Fibroblast of skin of right biceps (primary cell): ENCODE measurements at places on chromosomes 16 and 17.

GRCh38 chr16:84950906-84951305, 60.4 kb downstream of the ZDHHC7 start:
- peak; percentile 27 for DNase-seq

- DNase-seq, result no peak
Measured at GRCh38 chr16:4987580-4988374, 29.6 kb downstream of the SEC14L5 start.

DNA sequence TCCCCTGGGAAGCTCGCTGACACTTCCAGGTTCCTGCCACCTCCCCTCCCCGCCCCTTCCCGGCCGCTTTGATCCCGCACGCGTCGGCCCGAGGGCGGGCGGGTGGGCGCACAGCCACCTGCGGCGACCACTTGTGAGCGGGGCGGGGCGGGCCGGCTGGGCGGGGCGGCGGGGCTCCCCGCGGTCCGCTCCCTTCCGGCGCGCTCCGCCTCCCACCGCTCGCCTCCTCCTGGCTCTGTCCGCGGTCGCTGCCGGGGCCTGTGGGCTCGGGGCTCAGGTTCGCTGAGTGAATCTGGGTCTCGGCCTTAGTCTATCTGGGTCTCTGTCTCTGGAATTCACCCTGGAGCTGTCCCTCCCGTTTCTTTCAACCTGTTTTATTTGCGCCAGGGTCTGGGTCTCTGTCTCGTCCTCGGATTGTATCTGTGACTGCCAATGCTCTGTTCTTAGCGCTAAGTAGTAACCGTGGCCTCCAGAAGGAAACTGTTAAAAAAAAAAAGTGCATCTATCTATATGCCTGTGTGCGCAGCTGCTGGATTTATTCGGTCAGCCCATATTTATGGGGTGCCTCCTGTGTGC, 2.7 kb upstream of the HES7 start:
- peak; percentile 40 for DNase-seq

DNA sequence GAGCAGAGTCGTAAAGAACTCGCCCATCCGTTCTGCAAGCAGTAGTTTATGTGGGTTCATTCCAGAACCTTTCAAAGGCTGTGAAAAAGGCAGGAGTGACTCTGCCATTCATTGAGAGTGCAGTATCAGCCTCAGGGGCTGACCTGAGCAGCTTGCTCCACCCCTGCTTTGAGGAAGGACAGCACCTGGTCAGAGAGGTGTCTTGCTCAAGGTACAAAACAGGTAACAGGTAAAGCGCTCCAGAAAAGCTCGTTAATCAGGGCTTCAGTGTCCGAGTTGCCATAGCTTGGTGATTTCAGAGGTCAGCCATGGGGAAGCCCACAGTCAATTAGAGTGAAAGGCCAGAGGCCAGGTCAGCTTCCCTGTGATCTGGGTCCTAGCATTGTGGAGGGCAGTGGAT, 251.1 kb downstream of the ABCC12 start:
- no peak for DNase-seq

DNA sequence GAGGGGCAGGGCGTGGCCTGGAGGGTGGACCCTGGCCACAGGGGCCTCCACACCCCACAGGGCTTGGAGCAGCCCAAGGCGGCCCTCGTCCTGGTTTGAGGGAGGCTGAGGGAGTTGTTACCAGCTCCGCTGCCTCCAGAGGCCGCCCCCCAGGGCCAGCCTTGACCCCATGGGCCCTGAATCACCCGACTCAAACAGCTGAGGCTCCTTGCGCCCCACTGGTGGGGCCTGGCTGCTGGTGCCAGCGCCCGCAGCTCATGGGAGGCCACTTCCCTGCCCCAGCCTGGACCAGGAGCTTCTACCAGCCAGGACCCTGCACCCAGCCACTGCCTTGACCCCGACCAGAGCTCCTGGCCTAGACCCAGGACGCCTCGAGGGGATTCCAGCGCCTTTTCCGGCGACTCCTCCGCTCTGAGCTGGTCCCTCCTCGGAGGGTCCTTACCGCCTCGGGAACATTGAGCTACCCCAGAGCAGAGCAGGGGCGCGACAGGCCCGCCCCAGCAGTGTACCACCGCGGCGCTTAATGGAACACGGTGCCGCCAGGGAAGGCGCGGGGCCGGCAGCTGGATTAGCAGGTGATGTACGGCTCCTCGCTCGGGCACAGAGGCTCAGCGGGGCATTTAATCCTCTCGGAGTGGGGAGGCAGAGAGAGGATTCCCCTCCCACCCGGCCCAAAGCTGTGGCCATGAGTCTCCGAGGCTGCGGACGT, 37.2 kb downstream of the GSE1 start:
- DNase-seq, result no peak

GRCh38 chr16:89368604-89369249, 121.6 kb downstream of the ANKRD11 start:
- DNase-seq, result no peak

- no peak for DNase-seq
Measured at GRCh38 chr17:79779661-79780365, 1.9 kb downstream of the CBX2 start.

- peak; percentile 63 for DNase-seq
Measured at GRCh38 chr16:27242868-27243590, 25.5 kb downstream of the NSMCE1 start.

DNA sequence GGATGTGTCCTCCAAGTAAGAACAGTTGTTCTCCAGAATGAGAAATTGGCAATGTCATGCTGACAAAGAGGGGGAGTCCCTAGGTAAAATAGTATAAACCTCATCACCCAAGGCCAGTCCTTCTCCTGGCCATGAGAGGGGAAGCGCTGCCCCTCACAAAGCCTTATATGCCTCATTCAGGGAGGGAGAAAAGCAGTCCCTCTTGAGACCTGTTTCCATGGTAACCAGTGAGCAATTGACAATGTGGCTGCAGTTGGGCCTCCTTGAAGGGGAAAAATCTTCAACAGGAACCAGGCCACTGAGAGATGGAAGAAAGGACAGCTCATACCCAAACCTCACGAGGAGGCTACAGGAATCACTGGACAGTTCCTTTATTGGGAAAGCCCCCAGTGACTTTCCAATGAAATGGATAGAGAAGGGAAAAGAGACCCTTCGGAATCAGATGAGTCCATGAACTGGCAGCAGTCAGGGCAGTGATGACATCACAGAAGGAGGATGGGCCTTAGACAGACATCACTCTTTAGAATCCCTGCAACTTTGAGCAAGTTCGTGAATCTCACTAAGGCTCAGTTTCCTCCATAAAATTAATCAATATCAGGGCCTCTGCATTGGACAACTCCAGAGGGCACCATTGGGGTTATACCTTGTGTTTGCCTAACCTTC, 275.7 kb downstream of the TOX3 start:
- no peak for DNase-seq

GRCh38 chr17:51319186-51319585, 58.8 kb downstream of the UTP18 start:
- no peak for DNase-seq

- peak; percentile 19 for DNase-seq
Measured at GRCh38 chr17:39576187-39576586, 31.5 kb downstream of the NEUROD2 start.

DNA sequence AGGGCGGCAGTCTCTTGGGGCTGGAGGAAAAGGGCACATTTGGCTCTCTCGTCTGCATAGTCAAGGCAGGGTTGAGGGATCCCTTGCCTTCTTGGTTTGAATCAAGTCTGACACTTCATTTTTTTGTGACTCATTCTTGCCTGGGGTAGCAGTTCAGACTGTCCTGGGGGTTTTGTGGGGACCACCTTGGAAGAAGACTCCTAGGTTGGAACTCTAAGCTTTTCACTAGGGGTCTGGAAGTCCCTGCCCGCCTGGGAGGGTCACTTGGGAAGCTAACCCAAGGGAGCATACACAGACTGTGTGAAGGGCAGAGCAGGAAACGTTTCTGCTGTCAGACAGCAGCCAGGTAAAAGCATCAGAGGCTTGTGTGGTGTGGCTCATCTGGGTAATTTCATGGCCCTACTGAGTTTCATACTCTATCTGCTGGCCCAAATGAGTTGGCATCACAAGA, 11.3 kb downstream of the YPEL2 start:
- no peak for DNase-seq

DNA sequence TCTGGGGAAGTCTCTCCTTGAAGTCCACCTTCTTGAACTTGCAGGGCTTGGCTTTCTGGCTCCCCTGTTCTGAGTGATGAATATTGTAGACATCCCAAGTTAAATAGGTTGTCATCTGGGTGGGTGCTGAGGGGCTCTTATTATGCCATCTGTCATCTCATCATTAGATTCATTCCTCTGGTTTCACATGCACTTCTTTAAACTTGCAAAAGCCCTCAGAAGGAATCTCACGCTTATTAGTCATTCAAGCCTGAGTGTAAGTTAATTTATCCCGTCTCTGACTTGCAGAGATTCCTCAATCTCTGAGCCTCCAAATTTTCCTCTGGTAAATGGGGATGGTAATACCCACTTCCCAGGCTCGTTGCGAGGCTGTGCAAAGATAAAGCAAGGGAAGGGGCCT, 5.7 kb downstream of the MGAT5B start:
- DNase-seq, result peak; percentile 89

- DNase-seq, result no peak
Measured at GRCh38 chr16:81821436-81822128, 42.5 kb downstream of the PLCG2 start.

DNA sequence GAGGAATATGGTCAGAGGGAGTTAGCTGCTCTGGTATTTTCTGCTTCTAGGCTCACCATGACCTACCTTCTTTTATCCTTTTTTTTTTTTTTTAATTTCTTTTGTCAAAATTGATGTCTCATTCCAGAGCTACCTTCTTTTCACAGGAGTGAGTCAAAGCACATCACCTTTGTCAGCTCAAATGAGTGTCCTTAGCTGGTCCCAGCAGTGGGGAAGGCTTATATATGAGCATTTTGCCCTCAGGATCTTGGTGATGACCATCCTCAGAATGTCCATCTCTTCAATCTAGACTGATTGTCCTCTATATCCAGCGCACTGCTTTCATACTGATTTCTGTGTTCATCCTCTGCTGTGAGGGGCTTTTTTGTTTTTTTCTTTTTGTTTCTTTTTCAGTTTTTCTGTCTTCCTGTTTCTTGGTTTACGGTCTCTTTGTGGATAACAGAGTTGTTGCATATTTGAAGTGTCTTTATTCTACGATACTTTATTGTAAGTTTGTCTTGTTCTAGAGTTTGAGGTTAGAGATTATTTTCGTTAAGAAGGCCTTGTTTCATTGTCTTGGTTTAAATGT, 24.9 kb downstream of the CBFB start:
- no peak for DNase-seq

- DNase-seq, result peak; percentile 65
Measured at GRCh38 chr17:28944862-28945741, 6.2 kb downstream of the PHF12 start.

GRCh38 chr17:71964559-71964958, 156.3 kb upstream of the SOX9 start:
- no peak for DNase-seq

- DNase-seq, result no peak
Measured at GRCh38 chr17:51706093-51706492, 445.7 kb downstream of the UTP18 start.

DNA sequence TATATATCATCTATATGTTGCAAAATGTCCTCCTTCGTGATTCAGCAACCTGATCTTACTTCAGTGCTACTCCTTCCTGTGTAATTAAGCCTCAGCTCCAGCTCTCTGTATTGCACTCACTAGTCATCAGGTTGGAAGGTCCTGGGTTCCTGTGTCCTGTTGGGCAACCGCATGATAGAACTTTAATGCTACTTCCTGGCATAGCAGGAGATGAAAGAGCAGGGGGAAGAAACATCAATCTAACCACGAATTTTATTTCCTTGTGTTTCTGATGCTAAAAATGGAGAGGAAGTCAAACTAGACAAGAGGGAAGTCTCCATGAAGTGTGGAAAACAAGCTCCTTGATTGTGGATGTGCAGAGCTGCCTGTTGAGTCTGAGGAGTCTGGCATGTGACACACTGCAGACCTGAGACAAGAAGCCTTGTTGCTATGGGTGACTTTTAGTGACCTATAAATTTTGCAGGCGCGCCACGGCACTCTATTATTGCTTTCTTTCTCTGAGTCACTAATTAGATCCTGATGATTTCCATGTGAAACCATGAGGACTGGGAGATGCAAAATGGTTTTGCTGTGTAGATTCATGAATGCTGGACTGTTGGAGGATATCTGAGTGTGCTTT, 25.6 kb downstream of the IGSF6 start:
- DNase-seq, result peak; percentile 95

DNA sequence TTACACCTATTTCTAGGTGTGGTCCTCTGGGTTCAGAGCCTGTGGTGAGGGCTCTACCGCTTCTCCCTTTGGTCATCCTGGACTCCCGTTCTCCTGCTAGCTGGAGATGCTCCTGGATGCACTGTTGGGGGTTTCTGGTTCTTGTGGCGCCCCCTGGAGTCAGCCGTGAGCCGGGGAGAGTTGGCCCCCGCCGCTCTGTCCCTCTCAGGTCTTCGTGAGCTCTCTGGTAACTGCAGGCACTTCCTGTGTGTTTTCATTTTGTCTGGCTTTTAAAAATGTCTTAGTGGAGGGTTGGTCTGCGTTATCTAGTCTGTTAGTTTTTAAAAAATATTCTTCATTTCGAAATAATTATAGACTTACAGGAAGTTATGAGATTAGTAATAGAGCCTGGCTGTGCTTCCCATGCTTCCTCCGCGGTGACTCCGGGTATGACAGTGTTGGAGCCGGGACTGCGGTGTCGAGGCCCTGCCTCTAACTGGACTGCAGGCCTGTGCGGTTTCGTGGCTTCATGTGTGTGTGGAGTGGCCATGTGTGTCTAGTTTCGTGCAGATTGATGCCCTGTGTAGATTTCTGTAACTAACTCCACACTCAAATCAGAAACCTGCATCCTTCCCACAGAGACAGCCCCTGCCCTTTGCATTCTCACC, 78.0 kb upstream of the ZNF750 start:
- DNase-seq, result peak; percentile 51
